Non-pigmented ciliary epithelial cell (primary cell): ENCODE measurements at places on chromosomes 13 and 19.

DNA sequence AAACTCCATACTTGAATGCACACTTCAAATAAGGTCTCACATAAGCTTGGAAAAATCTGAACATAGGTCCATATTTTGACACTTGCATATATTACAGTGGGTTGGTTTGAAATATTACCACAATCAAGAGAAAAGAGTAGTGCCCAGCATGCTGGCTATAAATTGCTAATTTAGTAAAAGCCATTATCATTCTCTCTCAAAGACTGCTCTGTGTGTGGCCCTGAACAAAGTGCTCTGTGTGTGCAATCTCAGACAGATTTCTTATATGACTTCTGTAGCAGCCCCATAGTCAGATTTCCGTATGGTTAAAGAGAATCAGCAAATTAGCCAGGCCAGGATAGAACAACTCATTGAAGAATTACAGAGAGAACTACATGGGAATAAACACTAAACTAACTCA lies 78.2 kb downstream of the LIG4 start:
- no peak for DNase-seq

DNA sequence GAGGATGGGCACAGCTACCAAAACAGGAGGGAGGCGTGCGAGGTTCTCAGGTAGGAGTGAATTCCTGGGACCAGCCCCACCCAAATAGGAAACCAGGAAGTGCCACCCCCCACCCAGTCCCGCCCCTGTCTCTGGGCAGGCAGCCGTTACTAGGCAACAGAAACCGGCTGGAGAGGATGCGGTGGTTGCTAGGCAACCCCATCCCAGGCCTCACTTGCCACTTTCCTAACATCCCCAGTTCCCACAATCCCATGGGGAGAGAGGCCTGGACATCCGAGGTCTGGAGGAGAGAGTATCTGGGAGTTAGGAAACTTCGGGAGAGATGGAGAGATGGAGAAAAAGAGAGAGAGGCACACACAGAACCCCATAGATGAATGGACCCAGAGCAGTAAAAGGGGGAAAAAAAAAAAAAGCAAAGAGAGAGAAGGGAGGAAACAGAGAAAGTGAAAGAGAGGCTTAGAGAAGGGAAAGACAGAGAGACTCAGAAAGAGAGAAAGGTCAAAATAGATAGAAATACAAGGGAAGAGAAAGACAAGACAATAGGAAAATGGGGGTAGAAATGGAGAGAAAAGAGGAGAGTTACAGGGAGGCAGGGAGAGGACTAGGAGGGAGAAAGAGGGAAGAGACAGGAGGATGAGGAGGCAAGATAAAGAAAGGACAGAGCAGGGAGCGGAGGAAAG lies 3.8 kb downstream of the GRIK5 start:
- no peak for DNase-seq

GRCh38 chr13:77919246-77919920 lies 752 bp upstream of the EDNRB start:
- no peak for DNase-seq

GRCh38 chr19:55498246-55498840 lies 10.1 kb downstream of the SSC5D start:
- DNase-seq = no peak

DNA sequence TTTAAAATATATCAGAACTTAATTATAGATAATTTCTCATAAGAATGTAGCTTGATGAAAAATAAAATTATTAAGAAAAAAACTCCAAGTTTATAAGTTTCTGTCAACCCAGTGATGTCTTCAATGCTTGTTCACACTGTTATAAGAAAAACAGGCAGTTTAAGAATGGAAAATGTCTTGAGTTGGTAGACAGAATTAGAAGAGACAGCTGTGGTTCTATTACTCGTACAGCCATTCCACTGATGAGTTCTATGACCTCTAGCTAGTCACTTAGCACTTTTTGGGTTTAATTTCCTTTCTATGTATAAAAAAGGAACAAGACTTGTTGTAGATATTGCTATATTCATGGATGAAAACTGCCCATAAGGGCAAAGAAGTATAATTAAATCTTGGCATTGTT lies 1013.1 kb upstream of the ATXN8OS start:
- DNase-seq = no peak

GRCh38 chr19:46946611-46947238 lies 72.9 kb upstream of the NPAS1 start:
- DNase-seq = no peak

- no peak for DNase-seq
Measured at GRCh38 chr19:10166046-10166445, 28.7 kb downstream of the DNMT1 start.

GRCh38 chr19:13032837-13033236 lies 37.6 kb downstream of the NFIX start:
- DNase-seq = no peak

GRCh38 chr13:46303742-46304385 lies 83.2 kb downstream of the RUBCNL start:
- DNase-seq = no peak

DNA sequence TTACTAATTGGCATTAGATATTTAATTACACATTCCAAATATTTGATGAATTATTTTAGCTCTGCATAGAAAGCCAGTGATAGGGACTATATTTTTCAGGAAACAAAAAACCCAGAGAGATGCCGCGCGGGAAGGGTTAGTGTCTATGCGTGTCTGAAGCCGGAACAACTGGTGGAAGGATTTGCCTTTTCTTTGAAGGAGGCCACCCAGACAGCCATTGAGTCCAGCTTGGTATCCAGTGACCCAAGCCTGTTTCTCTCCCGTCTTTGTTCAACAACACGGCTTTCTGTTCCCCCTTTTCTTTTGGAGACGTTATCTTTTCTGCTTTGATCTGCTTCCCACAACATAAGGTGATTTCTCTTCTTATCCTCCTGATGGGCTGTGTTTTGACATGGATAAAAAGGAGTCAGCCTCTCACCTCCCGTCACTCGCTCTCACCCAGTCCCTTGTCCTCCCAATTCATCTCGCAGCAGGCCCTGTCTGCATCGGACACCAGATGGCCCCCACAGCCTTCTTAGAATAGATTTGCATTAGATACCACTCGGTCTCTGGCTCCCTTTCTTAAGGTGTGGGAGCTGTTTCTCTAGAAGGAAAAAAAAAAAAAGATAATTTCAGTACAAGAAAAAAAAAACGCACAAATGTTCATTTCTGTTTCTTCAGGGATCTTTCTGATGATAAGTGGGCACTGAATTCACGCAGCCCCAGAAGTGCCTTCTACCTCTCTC lies 361.8 kb downstream of the ZNF536 start:
- no peak for DNase-seq

GRCh38 chr19:3867971-3868769 lies 668 bp downstream of the ZFR2 start:
- no peak for DNase-seq

DNA sequence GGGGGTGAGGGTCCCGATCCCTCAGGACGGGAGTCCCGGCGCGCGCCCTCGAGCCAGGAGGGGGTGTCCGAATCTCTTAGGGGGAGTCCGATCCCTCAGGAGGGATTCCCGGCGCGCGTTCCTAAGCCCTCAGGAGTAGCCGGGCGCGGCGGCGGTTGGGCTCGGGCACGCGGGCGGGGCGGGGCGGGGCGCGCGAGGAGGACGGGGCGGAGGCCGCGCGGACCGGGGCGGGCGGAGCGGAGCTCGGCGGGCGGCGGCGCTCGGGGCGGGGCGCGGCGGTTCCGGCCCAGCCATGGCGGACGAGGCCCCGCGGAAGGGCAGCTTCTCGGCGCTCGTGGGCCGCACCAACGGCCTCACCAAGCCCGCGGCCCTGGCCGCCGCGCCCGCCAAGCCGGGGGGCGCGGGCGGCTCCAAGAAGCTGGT lies at the start of gene CUL4A:
TSS of gene CUL4A (plus strand) at position 278 of the 423 bp plus-strand sequence. CDS start at position 293, 15 bp downstream.
- no peak for DNase-seq
